ENCODE measurements at places on chromosomes 1 and 21. TPM values are rescaled to one million over a fixed set of nuclear protein-coding genes. Genes with fewer than 3 reads are reported as not detected.

The KLF18 gene
- total RNA-seq, result not detected

GRCh38 chr21:44946254-44947041 lies 6.6 kb downstream of the SLX9 start:
- DNase-seq, result no peak

The ADAMTS5 gene
- 10.3 TPM for total RNA-seq

DNA sequence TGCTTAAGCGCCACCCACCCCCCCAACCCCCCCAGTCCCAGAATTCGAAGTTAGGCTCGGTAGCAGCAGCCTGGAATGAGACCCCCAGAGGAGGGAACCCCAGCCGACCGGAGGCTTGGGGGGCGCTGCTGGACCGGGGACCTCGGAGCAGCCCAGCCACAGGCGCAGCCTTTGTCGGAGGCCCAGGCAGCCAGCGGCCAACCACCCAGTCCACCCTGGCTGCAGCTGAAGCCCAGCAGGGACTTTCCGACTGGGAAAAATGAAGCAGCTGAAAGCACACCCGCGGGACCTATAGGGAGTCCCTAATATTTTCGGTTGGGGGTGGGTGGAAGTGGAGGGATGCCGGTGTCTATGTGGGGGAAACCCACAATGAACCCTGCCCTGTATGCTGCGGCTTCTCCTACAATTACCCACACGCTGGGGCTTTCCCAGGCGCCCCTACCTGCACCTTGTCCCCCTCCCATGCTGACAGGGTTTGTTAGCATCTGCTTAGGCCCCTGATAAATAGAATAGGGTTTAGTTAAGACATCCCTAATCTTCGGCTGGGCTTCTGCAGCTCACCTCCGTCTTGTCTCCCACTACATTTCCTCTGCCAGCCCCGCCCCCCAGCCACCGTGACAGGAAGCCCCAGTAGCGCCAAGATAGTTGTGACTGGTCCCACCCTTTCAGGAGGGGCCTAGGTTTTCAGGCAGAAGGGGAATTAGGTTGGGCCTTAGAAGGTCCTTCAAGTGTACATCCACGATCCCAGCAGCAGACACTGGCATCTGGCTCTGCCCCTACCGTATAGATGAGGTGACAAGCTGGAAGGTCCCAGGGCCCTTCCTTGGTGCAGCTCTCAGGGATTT lies 838 bp downstream of the CCDC28B start:
- no peak for DNase-seq

The GUCA2A gene
- not detected for total RNA-seq

GRCh38 chr1:232134365-232134764 lies 495.6 kb downstream of the SIPA1L2 start:
- DNase-seq, result no peak

The DMRTA2 gene
- not detected for total RNA-seq

DNA sequence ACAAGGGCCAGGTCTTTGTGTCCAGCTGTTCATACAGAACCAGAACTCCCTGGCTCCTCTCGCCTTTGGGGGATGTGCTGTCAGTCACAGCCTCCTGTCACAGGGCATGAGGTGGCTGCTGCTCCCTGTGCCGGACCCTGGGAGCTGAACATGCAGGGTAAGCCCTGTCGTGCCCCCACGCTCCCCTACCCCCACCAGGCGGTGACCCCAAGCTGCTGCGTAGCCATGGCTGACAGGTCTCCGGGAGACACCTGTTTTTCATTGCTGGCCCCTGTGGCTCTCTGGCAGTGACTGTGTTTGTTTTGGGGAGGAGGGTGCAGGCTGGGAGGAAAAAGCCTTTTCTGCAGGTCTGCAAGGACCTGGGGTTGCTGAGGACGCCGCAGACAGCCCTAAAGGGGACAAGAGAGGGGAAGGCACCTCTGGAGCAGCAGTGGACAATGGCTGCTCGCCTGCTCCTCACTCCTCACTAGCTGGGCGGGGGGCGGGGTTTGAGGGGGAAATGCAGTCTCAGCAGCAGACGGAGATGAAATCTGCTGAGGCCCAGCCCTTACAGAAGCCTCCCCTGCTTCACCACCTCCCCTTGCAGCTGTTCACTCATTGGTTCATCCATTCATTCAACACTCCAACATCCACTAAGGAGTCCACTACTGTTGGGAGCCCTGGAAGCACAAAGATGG lies 81.4 kb downstream of the TRABD2B start:
- DNase-seq, result no peak

DNA sequence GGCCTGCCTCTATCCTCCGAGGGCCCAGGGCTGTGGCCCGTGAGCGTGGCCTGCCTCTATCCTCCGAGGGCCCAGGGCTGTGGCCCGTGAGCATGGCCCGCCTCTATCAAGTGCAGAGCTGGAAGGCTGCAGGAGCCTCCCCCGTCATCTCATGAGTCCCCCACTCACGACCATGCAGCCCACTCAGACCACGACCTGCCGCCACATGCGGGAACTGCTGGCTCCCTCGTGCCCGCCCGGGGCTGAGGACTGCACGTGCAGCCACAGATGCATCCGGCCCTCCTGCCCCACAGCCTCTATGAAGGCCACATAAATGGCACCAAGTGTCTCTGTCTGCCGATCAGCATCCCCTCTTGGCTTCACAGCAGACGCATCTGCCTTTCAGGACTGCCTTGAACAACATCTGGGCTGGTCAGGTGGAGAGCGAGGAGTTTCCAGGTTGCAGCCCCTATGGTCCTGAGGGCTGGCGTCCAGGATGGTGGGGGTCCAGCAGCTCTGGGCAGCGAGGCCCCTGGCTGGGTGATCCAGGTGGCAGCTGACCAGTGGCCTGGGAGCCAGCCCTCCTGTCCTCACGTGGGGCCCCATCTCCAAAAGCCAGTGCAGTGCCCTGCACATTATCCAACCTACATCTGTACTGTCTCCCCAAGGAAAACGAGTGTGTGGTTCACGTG lies 103.3 kb downstream of the PDE9A start:
- no peak for DNase-seq

DNA sequence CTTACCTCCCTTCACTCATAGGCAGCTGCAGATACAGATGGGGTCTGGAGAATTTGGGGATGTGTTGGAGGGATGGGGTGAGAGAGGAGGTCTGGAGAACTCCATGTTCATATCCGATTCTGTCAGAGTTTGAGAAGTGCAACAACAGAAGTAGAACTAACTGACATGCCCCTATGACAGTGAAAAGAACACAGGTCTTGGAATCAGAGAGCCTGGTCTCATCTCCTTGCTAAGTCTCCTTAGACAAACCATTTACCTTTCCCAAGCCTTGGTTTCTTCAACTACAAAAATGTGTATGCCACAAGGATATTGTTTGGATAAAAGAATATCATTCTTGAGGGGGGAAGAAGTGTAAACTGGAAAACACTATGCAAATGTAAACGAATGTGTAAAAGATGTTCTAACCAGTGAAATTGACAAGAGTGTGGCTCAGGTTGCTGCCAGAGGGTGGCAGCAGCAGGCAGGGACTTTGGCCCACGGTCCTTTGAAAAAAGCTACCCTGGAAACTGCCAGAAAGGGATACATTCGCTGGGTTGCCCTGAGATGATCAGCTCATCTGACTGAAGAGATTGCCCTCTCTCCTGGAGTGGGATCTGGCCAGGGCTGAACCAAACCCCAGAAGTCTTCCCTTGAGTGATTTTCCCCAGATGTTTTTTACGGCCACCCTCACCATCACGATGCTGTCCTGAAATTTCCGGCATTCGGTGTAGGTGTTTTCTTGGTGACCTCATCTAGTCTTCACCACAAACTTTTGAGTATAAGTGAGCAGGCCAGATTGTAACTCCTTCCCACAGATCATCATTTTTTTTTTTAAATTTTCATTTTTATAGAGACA lies 17.0 kb upstream of the CD2 start:
- DNase-seq, result peak; percentile 38

DNA sequence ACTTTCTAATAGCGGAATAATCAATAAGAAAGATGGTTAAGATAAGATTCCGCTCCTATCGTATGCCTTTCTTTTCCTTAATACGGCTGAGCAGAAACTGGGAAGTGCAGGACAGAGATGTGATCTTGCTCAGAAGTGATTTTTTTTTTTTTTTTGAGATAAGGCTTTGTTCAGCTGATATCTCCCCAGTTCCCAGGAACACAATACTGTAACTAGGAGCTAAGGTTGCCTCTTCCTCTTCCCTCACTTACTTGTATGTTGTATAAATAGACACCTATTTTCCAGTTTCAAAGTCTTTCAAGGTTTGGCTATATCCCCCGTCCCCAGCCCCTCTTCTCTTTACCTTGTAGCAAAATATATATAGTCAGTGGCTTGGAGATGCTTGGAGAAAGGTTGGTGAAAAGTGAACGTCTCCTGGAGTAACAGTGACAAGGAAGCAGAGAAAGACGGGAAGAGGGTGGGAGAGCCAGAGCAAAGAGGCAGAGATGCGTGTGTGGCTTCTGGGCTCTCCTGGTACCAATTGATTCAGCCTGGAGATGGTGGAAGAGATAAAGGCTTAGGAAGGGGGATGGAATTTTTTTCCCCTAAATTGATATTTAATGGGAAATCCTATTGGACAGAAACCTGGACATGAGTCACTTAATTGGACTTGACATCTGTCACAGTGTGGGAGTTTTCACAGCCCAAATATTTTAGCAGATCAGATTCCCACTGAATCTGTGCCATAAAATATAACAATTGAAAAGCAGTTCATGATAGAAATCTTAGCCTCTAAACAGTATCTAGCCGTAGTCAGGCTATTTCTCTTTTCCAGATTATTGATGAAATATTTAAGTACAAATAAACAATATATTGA lies at the start of gene NHLH2:
Gene NHLH2, minus strand, starts transcription at position 522 of the 856 bp plus-strand sequence. CDS start 2,754 bp downstream, outside the sequence.
- DNase-seq, result no peak

GRCh38 chr1:31746687-31747086 lies 17.5 kb downstream of the ADGRB2 start:
- no peak for DNase-seq

DNA sequence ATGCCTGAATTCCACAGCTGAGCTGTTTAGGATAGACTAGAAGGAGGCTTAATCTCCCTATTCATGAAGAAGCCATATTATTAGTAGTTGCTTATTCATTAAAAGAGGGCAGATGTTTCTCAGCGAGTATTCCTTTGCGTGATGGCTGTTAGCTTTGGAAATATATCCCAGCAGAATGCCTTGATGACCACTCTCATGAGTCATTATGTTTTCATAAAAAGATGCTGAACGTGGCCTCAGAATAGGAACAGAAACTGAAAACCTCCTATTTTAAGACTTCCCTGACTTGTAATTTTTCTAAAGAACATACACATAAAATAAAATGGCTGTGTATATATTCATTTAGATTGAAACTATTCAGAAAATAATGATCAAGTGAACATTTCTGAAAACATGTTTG lies 9.6 kb upstream of the PLA2G4A start:
- DNase-seq, result peak; percentile 22

The AGT gene
- not detected for total RNA-seq

DNA sequence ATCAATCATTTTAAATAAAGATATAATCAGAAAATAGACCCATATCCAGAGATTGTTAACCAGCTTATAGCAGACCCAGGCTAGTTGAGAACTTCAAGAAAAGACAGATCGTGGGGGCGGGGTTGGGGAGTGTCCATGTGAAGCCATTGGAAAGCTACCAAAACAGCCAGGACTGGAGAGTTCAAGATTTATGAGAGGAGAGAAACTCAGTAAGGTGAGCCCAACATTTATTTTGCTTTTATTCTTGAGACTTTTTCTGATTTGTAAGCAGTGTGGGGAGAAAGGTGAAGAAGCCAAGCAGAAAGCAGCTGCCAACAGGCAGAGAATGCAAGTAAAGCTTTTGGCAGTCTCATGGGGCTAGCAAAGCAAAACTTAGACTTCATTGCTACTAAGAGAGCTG lies 179.9 kb downstream of the VPS13D start:
- no peak for DNase-seq

GRCh38 chr1:148363439-148363810 lies 119.7 kb downstream of the PPIAL4G start:
- DNase-seq, result no peak

- no peak for DNase-seq
These were observed 35.0 kb downstream of the MORN1 start for GRCh38 chr1:2356401-2356800.

DNA sequence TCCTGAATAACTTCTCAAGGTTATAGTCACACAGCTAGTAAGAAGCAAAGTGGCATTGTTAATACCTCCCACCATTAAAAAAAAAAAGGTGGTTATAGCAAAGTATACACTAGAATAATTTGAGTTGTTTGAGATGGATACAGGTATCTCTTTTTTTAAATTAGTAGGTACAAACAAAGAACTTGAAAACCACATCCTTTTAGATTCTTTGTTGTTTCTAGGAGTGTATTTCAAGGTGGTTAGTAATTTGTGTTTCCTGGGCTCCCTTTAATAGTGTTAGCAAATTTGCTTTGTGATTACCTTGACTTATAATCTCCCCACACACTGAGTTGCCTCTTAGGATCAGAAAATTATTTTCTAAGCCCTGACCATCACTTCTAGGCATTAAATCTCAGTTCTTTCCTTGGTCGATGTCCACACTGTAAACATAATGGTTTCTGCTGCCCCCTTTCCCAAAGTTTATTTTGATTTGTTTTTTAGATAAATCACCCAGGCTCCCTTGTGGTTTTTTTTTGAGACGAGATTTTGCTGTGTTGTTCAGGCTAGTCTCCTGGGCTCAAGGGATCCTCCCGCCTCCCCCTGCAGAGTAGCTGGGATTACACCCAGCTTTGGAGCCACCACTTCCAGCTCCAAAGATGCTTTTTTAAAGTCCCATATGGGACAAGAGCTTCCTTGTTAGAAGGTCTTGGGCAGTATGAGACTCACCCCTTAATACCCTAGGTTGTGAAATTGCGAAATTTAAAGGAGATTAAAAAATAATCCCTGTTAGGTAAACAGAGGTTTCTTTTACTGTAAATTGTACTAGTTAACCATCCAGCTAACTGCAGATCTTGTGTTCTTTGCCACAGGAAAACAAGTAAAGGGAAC lies 6.2 kb downstream of the AKIRIN1 start:
- DNase-seq, result no peak

DNA sequence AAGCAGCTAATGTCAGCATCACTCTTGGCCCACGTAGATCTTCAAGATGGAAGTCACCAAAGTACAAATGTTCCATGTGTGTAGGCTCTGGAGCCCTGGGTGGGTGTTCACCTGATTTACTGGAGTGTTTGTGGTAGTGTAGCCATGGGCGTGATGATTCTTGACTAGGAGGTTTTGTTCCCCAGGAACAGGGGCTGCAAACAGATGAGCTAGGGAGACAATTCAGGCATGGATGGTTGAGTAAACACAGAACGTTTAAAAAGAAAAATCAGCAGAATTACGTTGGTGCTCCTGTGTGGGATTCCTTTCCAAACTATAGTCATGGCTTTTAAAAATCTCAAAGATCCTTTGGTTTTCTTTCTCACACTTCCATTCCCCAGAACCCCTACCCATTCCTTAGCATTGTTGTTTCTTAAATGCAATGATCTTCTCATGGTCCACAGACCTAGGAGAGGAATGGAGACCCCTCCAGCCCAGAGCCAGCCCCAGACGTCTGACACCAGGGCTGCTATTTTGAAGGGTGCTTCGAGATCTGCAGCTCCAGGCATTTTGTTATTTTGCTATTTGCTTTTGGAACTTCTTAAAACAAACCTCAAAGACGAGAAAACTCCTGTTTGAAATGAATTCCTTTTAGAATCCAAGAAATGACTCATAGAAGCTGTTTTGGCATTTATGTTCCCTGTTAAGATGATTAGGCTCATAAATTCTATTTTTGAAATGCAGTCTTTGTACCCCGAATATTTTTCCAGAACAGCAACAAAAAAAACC lies 115.1 kb downstream of the ETS2 start:
- peak; percentile 37 for DNase-seq

The SPRR3 gene
- total RNA-seq, result not detected

The SPRR2B gene
- total RNA-seq, result not detected

All from MG63 (cell line).